ENCODE measurements at places on chromosomes 7 and 10.
A peak's percentile ranks its signal among the peaks of the same experiment; 100 is the strongest.

GRCh38 chr10:31070025-31070424 lies 38.4 kb upstream of the ZNF438 start:
- DNase-seq: no peak

DNA sequence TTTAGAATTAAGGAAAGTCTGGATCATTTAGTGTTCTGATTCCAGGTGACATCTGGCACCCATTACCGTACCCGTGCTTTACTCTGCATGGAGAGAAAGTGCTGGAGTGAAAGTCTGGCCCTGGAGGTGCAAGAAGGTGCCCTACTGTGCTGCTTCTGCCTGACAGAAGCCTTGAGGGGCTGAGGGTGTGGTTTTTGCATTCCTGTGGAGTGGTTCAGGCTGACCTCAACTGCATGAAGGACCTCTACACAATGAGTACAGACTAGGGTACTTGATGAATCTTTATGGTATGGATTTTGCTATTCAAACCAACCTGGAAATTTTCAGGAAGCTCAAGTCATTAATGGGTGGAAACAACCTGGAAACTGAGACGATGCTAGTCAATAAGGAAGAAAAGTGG lies 45.1 kb upstream of the GSAP start:
- DNase-seq: no peak

DNA sequence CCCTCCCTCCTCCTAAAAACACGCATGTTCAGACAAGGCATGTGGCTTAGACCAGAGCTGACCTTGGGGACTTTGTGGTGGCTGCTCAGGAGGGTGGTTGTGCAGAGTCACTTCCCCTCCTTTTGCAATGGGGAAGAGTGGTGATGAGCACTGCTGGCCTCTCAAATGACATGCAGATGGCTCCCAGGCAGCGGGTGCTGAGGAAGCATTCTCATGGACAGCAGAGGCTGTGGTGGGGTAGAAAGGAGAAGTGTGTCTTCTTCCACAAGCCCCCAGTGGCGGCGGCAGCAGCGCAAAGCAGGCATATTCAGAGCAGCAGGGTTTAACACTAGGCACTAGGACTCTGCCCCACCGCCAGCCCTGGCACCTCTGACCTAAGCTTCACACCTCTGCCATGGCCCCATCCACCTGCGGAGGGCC lies 105.9 kb upstream of the ANLN start:
- DNase-seq: peak; percentile 76

DNA sequence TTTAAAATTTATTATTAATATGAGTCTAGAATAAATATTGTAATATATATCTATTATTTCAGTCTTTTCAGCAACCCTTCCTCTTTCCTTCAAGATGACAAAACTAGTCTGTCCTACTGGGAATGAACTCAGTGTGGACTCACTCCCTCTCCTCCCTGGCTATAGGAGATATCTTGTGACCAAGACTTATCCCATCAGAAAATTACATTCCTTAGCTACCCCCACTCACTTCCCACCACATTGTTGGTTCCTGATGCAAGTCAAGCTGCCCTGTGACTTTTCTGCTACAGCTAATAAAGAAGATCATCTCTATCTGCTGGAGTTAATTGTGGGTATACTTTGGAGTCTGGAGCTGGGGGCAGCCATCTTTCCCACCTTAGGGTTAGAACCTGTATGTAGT lies 28.0 kb upstream of the MCU start:
- DNase-seq: no peak

GRCh38 chr10:125557311-125557710 lies 125.7 kb downstream of the TEX36 start:
- DNase-seq: no peak

DNA sequence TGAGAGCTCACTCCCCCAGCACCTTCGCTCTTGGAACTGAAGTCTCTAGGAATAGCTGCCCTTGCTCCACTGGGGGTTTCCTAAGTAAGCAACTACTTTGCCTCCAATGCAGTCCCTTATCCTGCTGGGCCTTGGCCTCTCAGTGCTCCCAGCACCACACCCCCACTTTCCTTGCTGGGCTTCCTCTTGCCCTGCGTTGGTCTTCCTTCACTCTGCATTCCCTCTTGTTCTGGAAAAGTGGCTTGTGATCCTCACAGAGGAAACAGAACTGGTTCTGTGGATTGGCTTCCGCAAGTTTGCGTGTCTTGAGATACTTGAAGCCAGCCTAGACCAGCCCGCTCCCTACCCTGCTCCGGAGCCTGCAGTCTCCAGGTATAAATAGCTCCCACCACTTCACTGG lies 6.4 kb downstream of the NKX2-3 start:
- no peak for DNase-seq

- no peak for DNase-seq
Observed at GRCh38 chr10:28722065-28722803, 44.9 kb downstream of the BAMBI start.

GRCh38 chr7:66952343-66953043 lies 31.5 kb downstream of the TMEM248 start:
- no peak for DNase-seq

- no peak for DNase-seq
Observed at GRCh38 chr7:31228957-31229356, 111.6 kb downstream of the NEUROD6 start.

- peak; percentile 52 for DNase-seq
Observed at GRCh38 chr7:23373151-23374004, 74.2 kb downstream of the MALSU1 start.

DNA sequence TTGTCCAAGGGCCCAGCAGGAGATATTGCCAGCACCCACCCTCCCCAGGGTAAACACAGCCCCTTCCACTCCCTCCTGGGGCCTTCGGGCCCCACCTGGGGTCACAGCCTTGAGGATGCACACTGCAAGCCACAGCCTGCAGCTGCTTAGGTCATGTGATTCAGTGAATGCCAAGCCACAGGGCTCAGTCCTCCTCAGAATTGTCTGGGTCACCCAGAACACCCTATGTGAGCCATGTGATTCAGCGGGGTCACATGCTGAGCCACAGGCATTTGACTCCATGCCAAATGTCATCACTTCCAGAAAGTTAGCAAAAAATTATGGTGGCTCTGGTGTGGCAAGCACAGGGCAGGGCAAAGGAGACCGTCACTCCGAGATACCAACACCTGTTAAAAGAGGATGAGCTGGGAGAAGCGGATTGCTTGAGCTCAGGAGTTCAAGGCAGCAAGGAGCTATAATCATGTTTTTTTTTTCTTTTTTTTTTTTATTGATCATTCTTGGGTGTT lies 17.2 kb upstream of the PSAP start:
- peak; percentile 83 for DNase-seq

GRCh38 chr10:59910867-59911266 lies 4.5 kb upstream of the CCDC6 start:
- no peak for DNase-seq

DNA sequence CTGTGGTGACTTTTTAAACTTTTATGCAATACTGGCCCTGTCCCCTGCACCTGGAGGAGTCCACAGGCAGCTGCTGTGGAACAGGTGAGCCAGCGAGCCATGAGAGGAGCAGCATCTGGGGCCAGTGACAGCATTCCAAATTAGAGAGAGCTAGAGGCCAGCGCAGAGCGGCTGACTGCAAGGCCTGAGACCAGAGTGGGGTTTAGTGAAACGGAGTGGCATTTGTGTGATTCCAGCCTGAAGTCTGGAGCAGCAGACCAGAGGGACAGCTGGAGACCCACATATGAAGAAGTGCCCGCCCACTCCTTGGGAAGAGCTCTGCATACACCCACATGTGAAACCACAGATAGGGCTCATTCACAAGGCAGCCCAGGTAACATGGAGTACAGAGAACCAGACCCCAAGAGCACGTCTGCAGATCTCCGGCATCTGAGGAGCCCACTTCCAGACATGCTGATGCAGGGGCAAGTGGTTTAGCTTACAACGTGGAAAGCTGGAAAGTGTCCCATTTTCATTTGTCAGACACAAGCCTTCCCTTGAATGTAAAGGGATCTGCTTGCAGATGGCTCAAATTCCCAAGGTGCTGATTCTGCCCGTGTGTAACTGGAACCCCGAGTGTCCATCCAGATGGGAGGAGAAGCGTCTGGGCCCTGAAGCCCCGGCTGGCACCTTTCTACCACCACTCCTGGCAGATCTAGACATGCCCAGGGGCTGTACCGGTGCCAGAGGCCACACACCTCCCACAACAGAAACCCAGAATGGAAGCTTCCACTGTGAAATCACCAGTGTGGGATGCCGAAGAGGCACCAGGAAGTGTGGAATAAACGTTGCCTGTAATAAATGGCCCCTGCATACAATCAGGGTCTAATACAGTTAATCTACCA lies 256.0 kb upstream of the TCERG1L start:
- no peak for DNase-seq

DNA sequence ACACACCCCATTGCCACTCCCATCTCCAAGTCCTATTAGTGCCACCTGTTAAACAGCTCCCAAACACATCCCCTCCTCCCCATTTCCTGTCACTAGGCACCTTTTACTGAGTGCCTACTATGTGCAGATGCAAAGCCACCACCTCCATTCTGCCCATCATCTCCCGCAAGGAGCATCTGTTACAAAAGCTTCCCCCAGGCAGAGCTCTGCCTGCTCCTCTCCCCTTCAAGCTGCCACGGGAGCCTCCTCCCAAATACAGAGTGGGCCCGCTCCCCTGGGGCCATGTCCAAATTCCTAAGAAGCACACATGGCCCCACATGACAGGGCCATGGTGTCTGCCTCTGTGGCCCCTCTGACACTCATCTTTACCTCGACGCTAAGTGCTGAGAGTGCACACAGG lies 149.7 kb downstream of the OAT start:
- DNase-seq: no peak

GRCh38 chr7:24899905-24900304 lies 80.1 kb downstream of the OSBPL3 start:
- DNase-seq: no peak

DNA sequence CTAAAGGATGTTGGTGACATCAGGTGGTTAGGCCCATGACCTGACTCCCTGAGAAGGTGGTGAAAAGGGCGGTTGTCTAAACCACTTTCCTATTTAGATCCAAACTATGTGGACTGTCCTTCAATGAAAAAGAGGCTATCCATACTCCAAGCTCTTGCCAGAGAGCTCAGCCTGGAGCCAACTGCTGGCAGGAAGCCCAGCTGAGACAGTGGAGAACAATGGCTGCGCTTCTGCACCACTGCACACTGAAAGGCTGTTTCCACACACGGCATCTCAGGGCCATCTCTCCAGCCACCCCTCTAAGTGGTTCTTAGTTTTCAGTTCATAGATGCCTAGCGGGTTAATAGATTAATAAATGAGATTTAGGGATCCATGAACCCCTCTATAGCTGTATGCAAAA lies 488.8 kb upstream of the ZMIZ1 start:
- DNase-seq: no peak

- no peak for DNase-seq
Observed at GRCh38 chr7:68684996-68685395, 913.3 kb upstream of the AUTS2 start.

DNA sequence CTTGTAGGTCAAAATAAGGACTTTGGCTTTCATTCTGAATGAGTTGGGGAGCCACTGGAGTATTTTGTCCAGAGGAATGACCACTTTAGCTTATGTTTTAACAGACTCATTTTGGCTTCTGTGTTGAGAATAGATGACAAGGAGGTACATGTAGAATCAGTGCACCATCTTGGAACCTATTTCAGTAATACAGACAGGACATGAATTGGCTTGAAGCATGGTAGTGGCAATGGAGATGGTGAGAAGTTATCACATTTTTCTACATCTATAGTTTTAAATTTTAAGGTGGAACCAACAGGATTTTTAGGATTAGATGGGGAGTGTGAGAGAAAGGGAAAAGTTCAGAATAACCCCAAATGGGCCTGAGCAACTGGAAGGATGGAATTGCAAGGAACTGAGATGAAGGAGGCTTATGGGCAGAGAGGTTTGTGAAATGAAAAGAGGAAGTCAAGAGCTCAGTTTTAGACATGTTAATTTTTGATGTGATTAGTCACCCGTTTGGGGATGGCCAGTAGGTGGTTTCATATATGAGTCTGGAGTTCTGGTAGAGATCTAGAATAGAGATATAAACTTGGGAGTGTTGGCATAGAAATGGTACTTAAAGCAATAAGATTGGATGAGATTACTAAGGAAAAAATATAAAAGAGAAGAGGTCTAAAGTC lies 89.2 kb upstream of the JAZF1 start:
- peak; percentile 33 for DNase-seq

- no peak for DNase-seq
Observed at GRCh38 chr7:78232806-78233205, 434.2 kb downstream of the PHTF2 start.

- no peak for DNase-seq
Observed at GRCh38 chr7:63899691-63900393, 98.8 kb upstream of the ZNF722 start.

- DNase-seq: no peak
Observed at GRCh38 chr7:80515298-80515697, 3.4 kb upstream of the GNAT3 start.

DNA sequence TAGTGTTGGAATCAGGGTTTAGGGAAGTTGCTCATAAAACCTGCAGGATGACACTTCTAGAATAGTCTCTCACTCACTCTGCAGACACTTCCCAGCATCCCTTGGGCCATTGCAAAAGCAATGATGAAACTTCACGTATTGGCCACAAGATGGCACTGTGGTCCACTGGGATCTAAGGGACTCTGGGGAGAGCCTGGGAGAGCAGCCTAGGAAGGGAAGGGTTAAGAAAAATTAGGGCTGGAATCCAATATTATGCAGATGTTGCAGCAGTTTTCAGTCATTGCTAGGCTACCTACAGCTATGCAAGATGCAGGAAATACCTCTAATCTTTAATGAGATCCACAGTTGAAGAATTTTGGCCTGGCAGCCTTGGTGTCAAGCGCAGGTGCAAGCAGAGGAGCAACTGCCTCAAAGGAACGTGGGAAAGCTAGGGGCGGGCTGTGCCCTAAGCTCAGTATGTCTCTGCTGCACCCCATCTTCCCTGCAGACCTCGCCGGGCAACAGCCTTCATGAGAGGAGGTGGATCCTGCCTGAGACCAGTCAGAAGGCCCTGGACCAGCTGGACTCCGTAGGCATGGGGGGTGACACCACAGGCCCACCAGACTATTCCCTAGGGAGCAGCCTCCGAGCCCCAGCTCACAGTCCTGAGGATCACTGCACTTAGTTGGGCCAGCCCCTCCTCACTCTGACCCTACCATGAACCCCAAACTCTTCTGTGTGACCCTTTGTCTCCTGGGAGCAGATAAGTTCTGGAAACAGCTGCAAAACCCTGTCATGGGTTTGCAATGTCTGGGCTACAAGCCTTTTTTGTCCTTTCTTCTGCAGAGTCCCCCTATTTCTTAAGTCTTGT lies 127.9 kb upstream of the PRSS58 start:
- peak; percentile 78 for DNase-seq

- DNase-seq: no peak
Observed at GRCh38 chr10:77188521-77188920, 449.1 kb downstream of the KCNMA1 start.

DNA sequence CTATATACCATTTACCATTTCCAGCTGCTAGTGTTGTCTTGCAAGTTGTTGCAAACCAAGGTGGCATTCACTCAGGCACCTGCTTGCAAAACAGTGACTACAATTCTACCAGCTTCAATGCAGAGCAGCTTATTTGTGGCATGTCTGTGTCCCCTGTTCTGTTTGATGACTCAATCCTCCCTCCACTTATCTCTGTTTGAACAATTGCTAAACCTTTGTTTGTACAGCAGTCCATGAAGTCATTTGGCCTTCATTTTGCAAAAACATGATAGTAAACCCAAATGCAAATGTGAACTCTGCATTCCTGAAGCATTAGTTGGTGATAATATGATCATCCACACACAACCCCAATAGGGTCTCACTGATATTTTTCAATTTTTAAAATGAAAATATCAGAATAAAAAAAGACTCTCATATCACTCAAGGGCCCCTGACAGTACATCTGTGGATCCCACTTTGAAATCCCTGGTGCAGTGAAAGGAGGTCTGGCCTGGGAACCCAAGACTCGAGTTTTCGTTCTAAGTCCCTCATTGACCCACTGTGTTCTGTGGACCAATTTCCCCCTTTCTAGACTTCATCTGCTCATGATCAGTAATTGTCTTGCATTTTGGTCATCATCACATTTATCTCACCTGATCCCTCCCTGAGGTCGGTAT lies 425.4 kb downstream of the RPS24 start:
- peak; percentile 17 for DNase-seq
